Omental fat pad (tissue), 4 donors: ENCODE measurements at places on chromosomes 2 and 18.
A peak's percentile ranks its signal among the peaks of the same experiment; 100 is the strongest.

- DNase-seq = no peak
Measured at GRCh38 chr2:16538707-16539106, 126.9 kb downstream of the CYRIA start.

DNA sequence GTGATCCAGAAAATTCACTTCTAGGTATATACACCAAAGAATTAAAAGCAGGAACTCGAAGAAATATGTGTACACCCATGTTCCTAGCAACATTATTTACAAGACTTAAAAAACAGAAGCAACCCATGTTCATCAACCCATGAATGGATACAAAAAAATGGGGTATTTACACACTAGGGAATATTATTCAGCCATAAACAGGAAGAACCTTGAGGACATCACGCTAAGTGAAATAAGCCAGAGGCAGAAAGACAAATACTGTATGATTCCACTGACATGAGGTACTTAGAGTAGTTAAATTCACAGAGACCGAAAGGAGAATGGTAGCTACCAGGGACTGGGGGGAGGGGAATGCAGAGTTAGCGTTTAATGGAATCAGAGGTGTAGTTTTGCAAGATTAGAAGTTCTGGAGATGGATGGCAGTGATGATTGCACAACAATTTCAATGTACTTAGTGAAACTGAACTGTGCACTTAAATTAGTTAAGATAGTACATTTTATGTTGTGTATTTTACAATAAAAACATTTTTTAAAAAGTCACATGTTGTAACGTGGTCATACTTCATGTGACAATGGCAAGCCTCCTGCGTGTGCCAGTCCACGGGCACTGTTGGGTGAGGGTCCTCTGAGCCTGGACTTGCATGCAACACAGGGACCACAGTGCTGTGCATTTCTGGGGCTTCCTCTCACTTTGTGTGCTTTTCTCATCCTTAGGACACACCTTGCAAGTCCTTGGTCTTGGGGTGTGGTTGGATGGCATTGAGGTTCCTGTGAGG lies 206.1 kb upstream of the HDAC4 start:
- DNase-seq = peak; percentile 8

DNA sequence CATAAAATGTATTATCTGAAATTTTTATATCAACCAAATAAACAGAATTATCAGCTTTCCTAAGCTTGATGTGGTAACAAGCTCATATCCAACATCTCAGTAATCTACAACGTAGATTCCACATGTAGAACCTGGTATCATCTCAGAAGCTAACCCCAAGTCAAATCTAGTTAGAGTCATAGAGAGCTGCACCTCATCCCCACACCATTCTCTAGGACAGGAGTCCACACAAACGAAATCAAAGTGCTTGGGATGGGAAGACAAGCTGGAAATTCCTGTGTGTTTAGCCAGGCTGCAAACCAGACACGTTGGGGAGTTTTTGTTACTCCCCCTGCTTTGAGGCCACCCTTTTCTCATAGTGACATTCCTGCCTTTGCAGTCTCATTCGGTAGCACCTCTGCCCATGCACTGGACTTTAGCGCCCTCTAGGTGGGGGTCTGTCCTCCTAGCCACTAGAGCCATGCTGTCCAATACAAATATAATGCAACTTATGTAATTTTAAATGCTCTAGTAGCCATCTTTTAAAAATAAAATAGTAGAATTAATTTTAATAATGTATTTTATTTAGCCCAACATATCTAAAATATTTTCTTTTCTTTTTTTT lies 28.1 kb upstream of the SATB2 start:
- DNase-seq = no peak

GRCh38 chr2:174868878-174869277 lies 104.6 kb upstream of the CHRNA1 start:
- no peak for DNase-seq

DNA sequence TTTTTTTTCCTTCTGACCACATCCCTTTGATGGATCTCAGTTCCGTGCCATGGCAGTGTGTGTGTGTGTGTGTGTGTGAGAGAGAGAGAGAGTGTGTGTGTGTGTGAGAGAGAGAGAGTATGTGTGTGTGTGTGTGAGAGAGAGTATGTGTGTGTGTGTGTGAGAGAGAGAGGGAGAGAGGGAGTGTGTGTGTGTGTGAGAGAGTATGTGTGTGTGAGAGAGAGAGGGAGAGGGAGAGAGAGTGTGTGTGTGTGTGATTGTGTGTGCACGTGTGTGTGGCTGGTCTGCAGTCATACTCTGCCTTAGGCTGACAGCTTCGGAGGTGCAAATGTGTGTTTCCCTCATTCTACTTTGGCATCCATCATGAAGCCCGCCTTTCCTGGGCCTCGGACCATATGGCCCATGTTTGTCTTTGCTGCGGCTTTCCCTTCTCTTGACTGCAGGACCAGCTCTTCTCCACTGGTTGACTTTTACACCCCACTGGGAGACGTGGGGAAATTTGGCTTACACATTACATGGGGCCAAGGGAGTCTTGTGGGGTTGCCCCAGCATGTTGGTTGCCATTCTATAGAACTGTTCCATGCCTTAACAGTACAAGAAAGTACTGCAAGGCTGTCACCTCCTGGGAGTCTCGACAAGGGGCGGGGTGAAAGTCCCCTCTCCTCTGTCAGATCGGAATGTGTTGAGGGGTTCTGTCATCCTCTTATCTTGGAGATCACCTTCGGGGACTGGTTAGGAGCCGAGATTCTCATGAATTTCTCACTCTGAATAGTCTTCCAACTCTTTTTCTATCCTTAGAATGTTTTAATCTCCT lies 21.6 kb downstream of the TSN start:
- DNase-seq = no peak

- no peak for DNase-seq
Measured at GRCh38 chr2:168552450-168552856, 96.4 kb downstream of the CERS6 start.

DNA sequence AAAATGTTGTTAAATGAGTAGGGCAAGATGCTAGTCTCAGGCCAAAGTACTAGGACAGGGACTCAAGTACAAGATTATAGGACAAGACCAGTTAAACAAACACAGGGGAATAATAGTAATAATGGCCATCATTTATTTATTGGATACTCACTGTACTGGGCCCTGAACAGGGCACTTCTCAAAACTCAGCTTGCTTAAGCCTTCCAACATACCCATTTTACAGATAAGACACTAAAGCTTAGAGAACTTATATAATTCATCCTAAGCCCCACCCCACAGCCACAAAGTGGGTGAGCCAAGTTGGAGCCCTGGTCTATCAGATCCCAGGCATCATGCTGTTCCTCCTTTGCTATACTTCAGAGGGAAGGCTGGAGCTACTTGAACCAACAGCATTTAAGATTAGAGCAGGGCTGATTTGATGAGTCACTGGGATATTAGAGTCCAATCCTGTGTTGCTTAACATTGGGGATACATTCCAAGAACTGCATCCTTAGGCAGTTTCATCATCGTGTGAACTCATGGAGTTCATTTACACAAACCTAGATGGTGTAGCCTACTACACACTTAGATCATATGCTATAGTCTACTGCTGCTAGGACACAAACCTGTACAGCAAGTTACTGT lies 153.6 kb downstream of the MTCL1 start:
- no peak for DNase-seq

DNA sequence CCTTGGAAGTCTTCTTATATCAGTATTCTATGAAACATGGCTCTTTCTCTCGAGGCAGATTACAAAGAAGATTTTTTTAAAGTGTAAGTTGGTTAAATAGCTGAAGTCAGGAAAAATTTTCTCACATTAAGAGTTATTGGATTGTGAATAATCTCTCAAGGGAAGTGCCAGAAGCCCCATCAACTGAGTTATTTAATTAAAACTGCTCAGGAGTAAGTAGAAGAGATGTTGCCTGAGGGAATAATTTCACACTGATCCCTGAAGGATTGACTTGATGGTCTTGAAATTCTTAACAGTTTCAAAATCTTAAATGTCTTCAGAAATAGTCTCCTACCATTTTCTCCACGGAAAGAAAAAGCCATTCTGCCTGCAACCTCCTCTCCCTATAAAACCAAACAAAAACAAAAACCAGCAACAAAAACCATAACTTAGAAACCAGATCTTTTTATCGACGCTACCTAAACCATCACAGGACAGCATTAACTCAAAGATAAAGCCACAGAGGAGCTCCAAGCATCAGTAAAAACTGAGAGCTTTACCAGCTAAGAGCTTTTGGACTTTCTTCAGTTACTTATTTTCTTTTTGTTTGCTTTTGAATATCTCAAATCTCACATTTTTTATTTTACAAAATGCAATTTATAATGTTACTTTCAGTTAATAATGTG lies 12.9 kb downstream of the CD226 start:
- DNase-seq = no peak

DNA sequence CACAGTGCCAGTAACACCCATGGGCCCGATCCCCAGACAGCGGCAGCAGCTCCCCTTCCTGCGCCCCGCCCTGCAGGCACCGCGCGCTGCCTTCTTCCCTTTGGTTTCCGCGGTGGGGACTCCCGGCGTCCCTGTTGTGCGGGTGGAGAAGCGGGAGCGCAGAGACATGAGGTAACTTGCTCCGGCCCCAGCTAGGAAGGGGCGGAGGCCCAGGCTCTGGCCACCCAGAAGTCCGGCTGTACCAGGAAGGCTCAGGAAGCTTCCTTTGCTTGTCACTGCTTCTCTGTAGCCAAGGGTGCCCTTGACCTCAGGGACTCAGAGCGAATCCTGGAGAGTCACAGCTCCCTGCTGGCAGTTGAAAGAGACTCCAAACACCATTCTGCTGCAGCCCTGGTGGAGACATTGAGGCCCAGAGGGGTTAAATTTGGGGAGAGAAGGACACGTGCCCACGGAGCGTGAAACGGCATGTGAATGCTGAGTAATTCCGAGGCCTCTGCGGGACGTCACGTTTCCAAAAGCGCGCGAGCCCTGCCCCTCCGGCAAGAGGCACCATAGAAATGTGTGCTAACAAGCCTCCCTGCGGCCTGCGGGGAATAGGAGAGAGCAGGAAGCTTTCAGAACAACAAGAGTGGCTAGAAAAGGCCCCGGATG lies 6.7 kb upstream of the ADCY3 start:
- DNase-seq = no peak

DNA sequence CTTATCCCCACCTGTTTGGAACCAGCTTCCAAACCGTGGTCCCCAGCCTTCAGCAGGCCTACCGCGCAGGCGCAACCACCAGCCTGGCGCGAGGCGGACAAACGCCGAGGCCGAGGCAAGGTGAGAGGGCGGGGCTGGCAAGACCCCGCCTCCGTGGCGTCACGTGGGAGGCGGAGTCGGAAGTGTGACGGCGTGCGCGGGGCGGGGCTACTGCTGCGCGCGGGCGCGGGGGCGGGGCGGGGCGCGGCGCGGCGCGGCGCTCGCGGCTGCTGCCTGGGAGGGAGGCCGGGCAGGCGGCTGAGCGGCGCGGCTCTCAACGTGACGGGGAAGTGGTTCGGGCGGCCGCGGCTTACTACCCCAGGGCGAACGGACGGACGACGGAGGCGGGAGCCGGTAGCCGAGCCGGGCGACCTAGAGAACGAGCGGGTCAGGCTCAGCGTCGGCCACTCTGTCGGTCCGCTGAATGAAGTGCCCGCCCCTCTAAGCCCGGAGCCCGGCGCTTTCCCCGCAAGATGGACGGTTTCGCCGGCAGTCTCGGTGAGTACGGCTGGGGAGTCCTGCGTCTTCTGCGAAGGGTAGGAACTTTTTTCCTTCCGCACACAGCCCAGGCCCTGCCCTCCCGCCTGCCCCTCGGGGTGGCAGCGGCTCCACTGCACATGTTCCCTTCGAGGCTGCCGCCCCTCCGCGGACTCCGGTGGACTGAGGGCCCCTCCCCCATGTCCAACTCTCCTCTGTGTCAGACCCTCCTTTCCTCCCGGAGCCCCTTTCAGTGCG lies at the start of gene EML4:
EML4 (plus strand) TSS at position 254 of the 774 bp plus-strand sequence; CDS start at position 513, 259 bp downstream.
- peak; percentile 88 for DNase-seq

GRCh38 chr18:49560277-49560623 lies 1.6 kb upstream of the LIPG start:
- DNase-seq = no peak

DNA sequence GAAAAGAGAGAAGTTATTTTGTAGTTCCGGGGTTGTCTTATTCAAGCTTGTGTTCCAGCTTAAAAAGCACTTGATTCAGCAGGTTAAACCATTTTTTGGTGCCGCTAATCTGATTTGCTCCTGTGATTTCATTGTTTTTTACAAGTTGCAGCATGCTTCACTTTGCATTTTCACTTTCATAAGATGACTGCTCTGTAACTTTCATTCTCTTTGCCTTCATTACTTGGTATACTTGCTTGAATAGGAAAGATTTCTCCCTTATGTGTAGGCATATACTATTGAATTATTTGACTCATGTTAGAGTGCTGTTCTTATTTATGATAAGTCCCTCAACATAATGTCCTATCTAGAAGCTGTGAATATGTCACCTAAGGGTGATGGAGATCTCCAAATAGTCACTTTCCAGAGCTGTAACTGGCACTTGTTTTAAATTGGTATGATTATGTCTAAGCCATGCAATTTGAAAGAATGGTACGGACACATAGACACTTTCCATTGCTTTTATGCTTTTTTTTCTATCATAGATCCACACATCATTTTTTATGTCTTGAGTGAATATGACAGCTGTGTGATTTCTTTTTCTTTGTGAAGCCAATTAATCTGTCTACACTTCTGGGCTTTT lies 254.5 kb downstream of the DSEL start:
- no peak for DNase-seq

DNA sequence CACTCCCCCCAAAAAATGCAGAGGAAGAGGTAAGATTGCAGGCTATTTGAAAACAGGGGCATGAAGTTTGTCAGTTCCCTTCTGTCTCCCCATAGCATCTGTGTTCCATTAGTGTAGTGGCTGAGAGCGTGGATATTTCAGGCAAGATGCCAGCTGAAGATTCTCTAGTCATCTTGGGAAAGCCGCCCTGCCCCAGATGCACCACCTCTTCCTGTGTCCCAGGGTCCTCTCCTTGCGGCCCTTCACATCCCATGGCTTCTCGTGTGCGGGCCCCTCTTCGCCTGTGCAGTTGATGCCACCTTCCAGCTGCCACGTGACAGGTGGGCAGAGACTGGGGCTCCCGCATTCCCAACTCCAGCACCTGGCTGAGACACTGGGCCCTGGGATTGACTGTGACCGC lies 16.1 kb downstream of the TMEM127 start:
- no peak for DNase-seq

- DNase-seq = no peak
Measured at GRCh38 chr2:134341476-134341875, 87.6 kb downstream of the MGAT5 start.

- no peak for DNase-seq
Measured at GRCh38 chr2:58925676-58926081, 684.6 kb upstream of the FANCL start.

- no peak for DNase-seq
Measured at GRCh38 chr2:127365211-127365643, 22.5 kb downstream of the MAP3K2 start.

- DNase-seq = no peak
Measured at GRCh38 chr2:147449323-147449991, 395.4 kb upstream of the ACVR2A start.

- DNase-seq = no peak
Measured at GRCh38 chr18:10439898-10440297, 14.5 kb upstream of the APCDD1 start.

- no peak for DNase-seq
Measured at GRCh38 chr2:20671736-20672080, 4.8 kb downstream of the GDF7 start.
